ENCODE measurements at places on chromosomes 6 and 20. TPM values are rescaled to one million over a fixed set of nuclear protein-coding genes. Genes with fewer than 3 reads are reported as not detected.

GRCh38 chr6:75113446-75113845 lies 92.4 kb downstream of the COL12A1 start:
- no peak for DNase-seq

The HUS1B gene
- 0.78 TPM for polyA plus RNA-seq

DNA sequence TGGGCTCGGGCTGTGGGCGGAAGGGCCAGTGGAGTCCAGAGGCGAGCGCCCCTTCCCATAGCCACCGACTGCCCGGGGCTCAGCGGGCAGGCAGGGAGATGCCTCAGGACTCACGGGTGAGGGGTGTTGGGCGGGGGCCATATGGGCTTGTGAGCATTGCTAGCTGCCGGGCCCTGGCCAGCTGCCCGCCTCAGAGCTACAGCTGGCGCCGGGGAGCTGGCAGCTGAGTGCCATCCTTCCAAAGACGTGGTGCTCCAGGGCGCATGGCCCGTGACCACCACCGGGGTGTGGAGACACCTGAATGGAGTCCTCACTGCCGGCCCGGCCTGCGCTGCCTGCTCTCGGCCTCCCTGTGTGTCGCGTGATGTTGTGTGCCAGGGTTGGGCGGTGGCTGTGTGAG lies 10.6 kb upstream of the RBBP8NL start:
- no peak for DNase-seq

GRCh38 chr6:77433888-77434287 lies 29.4 kb downstream of the HTR1B start:
- DNase-seq: no peak

DNA sequence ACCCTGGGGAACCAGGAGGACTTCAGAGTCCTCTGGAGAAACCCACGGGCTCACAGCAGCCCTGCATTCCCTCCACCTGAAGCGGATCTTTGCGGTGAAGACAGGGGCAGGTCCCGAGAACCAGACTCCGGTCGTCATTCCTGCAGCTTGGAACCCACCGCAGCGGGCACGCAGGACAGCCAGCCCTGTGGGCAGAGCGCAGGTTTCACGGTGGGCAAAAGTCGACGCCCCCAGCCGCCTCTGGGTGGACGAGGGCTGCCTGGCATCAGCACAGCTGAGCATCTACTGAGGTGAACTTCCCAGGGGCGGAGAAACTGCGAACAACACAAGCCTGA lies 118.3 kb downstream of the PSMB1 start:
- no peak for DNase-seq

GRCh38 chr6:151808371-151809241 lies 1.1 kb downstream of the ESR1 start:
- no peak for DNase-seq

The BPIFB2 gene
- not detected for polyA plus RNA-seq

GRCh38 chr6:116059713-116060571 lies 749 bp downstream of the FRK start:
- DNase-seq: no peak

DNA sequence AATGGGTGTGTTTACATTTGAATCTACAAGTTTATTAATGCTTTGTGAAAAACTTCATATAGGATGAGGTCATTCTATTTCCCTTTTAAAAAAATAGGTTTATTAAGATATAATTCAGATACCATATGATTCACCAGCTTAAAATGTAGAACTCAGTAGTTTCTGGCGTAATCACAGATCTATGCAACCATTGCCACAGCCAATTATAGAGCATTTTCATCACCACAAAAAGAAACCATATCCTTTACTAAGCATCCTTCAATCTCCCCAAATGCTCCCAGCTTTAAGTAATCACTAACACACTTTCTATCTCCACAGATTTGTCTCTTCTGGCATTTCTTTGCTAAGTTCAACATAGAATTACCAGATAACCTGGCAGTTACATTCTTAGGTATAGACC lies 137.2 kb downstream of the PTPRT start:
- DNase-seq: no peak

The CLVS2 gene
- polyA plus RNA-seq: not detected

The ACTL10 gene
- 1.8 TPM for polyA plus RNA-seq

GRCh38 chr6:96899019-96899418 lies 1.3 kb upstream of the NDUFAF4 start:
- no peak for DNase-seq

The APCDD1L gene
- 0.48 TPM for polyA plus RNA-seq

The CDS2 gene
- polyA plus RNA-seq: 47.3 TPM

- DNase-seq: no peak
Measured at GRCh38 chr6:20686142-20686541, 151.9 kb downstream of the CDKAL1 start.

The C6orf52 gene
- polyA plus RNA-seq: 0.60 TPM

- no peak for DNase-seq
Measured at GRCh38 chr6:128516514-128516898, 3.9 kb downstream of the PTPRK start.

GRCh38 chr6:25754535-25754934 lies at the start of gene SLC17A4:
TSS of gene SLC17A4 (plus strand) at chr6:25754742. CDS start at chr6:25761963, 7,221 bp downstream.
- no peak for DNase-seq

- no peak for DNase-seq
Measured at GRCh38 chr6:148954934-148955333, 208.1 kb downstream of the UST start.

DNA sequence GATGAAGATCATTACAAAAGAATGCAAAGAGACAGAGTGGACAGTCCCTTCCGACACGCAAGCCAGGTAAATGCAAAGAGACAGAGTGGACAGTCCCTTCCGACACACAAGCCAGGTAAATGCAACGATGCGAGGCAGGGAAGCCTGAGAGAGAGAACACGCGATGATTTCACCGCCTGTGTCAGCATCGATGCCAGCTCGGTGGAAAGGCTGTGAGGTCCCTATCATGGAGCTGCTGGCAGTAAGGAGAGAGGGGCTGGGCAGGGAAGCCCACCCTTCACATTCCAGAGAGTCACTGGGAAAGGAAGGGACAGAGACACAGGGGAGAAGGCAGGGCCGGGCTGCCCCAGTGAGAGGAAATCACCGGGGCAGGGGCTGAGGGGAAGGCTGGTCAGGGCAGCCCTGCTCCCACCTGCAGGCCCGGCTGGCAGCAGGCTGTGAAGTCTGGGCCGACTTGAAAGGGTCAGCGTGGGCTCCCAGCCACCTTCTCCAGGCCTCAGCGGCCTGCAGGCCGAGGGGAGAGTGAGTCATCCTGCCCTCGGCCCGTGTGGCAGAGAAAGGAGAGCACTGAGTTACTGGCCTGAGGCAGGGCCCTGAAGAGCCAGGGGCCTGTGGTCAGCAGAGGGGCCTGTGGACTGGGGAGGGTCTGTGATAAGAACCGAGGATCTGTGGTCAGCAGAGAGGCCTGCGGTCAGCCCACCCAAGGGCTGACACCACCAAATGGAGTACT lies 80.4 kb downstream of the DACT2 start:
- no peak for DNase-seq
